ENCODE measurements at places on chromosomes 2 and 18.

GRCh38 chr18:59481436-59481835, 122.4 kb upstream of the LMAN1 start:
- no peak for DNase-seq

DNA sequence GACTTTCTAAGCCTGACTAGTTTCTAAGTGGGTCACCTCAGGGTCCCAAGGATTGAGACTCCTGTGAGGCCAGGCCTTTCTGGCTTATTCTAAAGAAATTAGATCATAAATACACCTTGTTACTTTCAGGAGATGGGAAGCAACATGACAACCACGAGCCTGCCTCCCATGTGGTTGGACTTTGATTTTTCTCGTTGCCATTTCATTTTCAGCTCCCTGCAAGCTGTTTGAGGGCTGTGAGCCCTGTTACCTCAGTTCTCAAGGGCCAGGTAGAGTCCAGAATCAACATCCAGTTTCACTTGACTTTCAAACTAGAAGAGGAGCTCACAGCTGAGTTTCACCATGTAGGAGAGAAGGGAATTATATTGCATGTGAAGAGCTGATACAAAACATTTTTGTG, 159.8 kb upstream of the BCL2L11 start:
- DNase-seq, result no peak

DNA sequence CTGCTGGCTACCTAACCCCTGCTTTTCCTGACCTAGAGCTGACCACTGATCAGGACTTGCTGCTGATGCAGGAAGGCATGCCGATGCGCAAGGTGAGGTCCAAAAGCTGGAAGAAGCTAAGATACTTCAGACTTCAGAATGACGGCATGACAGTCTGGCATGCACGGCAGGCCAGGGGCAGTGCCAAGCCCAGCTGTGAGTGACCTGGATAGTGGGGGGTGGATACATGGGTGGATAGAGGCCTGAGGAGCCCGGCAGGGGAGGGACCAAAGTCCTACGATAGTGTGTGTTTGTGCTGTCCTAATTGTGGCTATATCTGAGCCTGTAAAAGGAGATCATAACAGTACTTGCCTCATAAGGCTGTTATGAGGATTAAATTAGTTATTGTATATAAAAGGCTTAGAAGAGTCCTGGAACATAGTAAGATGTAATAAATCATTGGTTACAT, 8.2 kb downstream of the PLCD4 start:
- DNase-seq, result no peak

DNA sequence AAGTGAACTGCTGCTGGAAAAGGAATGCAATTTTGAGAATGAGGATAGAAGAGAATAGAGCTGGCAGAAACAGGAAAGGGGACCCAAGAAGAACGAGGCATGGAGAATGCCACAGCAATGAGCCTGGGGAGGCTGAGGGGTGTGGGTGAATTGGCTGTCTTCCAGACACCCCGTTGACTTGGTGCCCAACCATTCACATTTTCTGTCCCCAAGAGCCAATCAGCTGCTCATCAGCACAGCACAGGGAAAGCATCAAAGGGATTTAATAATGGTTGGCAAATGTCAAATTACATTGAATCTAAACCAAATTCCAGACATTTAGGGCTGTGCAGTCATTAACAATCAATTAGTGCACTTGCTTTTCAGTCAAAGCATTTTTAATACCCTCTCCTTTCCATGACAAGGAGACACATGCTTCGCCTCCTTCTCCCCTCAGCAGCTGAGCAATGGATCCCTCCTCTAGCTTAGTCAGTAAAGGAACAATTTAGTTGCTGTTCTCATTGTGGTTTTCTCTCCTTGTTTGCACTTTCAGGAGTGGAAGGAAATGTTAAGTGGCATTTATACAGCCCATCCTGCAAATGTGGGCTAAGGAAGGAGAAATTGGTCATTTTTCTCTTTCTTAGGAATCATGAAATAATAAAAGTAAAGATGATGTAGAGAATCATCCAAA, 98.8 kb downstream of the KLF7 start:
- no peak for DNase-seq

- no peak for DNase-seq
Measured at GRCh38 chr2:43227830-43228281, 1.4 kb upstream of the ZFP36L2 start.
